Activated gamma-delta T cell (primary cell): ENCODE measurements at places on chromosomes 6 and 20.

DNA sequence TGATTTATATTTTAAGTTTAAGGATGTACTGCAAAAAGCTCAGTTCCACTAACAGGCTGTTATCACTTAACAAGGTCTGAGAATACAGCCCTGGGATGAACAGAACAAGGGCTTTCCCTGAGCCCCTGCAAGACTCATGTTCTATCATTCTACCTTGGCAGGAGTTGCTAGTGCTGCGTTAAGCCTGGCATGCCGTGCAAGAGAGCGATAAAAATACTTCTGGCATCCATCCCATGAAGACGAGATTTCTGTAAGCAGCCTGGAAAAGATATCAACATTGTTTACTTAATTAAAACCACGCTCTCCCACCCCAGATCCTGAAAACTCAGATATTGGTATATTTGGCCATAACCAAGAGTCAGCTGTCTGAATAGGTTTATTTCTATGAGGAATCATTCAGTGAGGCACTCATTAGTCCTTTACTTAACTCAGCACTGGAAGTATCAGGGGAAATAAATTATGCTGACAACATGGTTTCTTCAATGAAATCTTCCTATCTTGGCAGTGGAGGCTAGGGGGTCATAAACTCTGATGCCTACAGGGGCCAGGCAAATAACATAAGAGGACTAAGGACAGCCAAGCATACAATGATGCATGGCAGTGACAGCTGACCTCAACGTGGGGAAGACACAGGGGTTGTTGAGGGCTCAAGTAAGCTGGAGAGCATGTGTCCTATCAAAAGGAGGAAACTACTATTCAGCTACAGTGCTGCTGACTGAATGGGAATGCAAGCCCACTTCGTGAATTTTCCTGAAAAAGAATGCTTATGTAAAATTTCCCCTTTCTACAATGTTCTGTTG is 37.6 kb upstream of the LYRM2 start:
- no peak for DNase-seq

DNA sequence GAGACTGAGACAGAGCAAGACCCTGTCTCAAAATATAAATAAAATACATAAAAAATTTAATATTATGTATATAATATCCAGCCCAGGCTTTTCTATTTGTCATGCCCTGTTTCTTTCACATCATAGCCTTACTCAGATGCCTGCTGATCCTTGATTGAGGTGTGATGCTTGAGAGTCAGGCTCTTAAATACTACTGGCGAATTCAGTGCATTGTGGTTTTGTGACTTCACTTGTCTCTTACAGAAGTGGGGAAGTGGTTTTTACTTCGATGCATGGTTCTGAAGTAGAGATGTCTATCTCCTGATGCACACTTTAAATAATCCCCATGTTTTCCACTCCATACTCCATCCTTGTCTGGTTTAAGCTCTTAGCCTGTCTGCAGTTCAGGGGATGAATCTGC is 29.1 kb downstream of the ASXL1 start:
- no peak for DNase-seq

DNA sequence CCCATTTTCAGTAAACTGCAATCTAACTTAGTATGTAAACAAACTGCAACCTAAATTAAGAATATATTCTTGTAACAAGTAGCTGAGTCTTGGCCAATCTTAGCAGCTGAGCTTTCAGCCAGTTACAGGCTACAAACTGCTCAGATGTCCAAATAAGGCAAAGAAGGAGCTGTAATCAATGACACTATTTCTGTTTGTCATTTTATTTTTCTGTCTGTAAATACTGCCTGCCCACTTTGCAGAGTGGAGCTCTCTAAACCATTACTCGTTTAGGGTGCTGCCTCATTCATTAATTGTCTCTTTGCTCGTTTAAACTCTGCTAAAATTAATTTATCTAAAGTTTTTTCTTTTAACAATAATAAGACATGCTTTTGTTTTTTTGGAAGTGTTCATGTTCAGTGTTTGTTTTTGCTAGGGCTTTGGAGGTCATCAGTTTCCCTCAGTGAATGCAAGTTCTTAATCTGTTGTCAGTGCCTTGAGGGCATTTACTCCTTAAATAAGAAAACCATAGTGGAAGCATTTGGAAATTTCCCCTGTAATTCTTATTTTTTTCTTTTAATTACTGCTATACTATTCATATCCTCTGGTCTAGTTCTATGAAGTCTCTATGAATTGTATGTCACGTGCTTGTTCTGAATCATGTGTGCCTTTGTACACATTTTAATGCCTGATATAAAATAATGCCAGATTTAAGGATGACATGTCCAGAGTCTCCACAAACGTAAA is 3.6 kb upstream of the PRL start:
- no peak for DNase-seq

DNA sequence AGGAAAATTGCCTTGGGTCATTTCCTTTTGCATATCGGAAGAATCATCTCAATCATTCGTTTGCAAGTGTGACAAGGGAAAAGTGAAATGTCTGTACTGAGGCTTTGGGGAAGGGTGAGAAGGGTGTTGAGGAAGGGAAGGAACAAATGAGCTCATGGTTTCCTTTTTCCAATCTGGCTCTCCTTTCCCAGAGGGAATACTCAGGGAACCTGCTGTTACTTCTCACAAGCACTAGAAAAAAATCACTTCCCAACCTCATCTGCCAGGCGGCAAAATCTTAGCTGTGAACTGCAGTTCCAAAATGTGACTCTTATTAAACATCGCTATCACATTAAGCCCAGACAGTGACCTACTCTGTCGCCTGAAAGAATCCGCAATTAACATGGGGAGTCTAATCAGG is 258.1 kb downstream of the ZNF217 start:
- no peak for DNase-seq

DNA sequence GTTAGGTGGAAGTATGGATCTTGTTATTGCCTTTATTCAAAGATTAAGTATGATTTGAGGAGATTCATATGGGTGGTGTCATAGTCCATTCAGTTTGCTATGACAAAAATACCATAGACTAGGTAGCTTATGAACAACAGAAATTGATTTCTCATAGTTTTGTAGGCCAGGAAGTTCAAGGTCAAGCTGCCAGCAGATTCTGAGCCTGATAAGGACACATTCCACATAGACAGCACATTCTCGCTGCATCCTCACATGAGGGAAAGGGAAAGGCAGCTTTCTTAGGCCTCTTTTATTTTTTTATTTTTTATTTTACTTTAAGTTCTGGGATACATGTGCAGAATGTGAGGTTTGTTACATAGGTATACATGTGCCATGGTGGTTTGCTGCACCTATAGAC is 27.7 kb downstream of the ME1 start:
- no peak for DNase-seq

DNA sequence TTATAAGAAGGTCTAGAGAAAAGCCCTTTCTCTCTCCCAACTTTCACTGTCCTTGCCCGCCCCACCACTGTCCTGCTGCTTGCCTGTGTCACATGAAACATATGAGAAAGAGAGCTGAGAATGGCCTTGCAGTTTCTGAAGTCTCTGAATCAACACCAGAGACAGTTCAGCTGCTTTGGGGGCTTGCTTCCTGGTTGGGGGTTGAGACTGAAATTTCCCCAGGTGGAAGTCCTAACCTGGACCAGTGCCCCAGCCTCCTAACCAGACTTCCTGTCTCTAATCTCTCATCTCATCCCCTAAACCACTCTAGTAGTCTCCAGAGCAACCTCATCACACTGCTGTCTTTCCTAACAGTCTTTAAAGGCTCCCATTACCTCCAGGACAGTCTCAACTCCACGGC is 10.7 kb downstream of the TRAM2 start:
- DNase-seq, result no peak

DNA sequence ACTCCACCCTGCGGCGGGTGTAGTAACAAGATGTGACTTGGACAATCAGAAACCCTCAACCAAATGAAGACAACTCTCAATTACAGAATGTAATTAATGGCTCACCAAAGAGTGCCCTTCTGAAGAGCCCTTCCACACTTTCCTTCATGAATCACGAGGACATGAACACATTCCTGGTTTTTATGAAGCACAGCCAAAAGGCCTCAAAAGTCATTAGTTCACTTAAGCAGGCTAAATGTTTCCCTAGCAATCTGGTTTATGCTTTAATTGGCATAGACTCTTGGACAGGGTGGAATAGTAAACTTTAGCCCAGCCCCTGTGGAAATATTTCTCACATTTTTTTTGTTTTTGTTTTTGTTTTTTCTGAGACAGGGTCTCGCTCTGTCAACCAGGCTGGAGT is 20.5 kb downstream of the CPNE5 start:
- DNase-seq, result no peak

GRCh38 chr6:124885171-124885570 is 77.1 kb upstream of the RNF217 start:
- no peak for DNase-seq

GRCh38 chr20:59400708-59401107 is 100.3 kb downstream of the EDN3 start:
- no peak for DNase-seq

DNA sequence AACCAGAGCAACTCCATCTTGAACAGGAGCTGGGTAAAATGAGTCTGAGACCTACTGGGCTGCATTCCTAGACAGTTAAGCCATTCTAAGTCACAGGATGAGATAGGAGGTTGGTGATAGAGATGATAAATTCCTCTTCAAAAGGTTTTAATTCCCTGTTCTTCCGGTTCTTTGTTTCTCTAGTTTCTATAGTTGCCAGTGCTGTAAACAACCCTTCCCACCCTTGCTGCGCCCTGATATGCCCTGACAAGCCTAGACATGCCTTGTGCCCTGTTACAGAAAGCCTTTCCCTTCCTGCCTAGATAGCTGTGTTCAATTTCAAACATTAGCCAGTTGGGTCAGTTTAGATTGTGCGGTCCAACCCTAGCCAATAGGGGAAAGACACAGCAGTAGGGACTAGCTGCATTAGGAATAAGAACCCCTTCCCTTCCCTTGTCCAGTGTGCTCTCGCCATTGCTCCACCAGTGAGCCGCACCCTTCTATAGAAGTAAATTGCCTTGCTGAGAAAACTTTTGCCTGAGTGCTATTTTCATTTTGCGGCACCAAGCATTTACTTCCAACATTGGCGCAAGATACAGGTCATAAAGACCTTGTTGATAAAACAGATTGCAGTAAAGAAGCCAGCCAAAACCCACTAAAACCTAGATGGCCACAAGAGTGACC is 52.5 kb upstream of the CCN2 start:
- DNase-seq, result no peak

DNA sequence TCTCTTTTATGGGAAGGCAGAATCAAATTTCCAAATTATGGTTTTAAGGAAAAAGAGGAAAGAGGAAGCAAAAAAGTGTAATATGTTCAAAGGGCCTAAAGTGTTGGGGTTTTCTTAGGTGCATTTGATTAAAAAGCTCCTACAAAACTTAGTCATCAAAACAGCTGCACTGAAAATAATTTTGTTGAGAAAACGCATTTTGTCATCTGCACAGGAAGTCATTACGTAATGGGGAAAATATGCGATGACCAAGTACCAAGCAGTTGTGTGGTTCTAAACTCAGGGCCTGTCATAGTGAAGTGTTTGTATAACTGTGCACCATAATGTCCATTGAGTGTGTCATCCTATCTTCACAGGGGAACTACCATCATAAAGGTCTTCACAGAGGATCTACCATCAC is 15.6 kb downstream of the HAO1 start:
- DNase-seq, result no peak

DNA sequence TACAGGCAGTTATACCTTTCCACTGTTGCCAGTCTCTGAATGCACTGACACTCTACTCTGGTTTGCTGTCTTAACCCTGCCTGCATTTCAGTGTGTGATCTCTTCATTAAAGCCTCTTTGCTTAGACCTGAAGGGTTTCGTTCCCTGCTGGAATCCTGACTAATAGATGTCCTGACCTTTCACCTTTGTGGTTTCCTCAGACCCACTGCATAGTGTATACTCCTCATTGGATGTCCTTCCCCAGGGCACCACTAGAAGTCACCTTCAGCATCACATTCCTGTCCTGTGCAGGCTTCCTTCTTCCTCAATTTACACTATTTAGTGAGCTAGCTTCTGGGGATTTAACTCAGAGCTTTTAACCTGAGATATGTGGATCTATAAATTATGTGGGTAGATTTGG is 120.6 kb downstream of the RCAN2 start:
- DNase-seq, result no peak

GRCh38 chr6:92587525-92587924 is 831.8 kb downstream of the EPHA7 start:
- no peak for DNase-seq

- no peak for DNase-seq
These were observed 2.1 kb downstream of the WFDC8 start for GRCh38 chr20:45576995-45577394.

DNA sequence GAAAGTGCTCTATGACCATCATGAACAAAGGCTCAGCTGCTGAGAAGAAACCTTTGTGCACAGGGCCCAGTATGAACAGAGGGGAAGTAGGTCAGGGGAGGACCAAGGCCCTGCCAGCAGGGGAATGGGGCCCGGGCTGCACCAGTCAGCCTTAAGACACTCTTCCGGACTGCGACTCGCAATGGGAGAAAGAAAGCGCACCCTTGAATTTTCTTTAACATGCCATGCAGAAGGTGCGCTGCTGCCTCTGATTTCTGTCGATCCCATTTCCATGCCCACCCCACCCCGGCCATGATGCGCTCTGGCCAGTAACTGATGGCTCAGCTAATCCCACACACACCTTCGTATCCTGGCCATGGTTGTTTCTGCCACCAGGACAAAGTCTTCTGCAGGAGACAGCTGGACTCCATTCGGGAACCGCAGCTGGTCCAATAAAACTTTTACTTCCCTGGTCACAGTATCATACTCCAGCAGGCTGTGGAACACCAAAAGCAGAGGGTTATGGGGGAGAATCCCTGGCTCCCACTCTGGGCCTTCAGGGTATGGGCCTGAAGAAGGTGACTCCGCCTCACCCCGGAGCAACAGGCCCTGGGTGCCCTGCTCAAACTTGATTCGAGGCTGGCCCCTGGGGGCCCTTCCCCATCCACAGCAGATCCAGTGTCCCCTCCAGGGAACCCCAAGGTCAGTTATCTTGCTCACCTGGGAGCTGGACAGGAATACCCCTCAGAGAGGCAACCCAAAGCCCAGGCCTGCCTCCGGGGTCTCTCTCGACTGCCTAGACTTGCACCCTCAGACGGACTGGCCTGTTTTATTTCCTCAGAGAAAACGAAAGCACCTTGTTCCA is 20.3 kb downstream of the CST7 start:
- DNase-seq, result no peak

DNA sequence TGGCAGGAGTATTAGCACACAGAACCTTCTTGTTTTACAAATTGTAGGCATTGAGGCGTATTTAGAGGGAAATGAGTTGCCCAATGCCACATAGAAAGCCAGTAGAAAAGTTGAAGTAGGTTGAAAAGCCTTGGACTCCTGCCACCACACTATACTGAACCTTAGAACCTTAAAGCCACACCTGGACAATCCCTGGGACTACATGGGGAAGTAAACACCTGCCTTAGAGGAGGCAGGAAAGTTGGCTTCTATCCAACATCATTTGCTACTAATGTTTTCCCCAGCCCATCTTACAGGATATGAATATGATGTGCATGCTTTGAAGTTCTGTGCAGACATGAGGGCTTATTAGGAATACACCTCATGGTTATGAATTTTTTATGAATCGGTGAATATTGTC is 5.3 kb upstream of the EPPIN start:
- no peak for DNase-seq

GRCh38 chr6:124008988-124009765 is 205.5 kb downstream of the NKAIN2 start:
- no peak for DNase-seq
